ENCODE measurements at places on chromosomes 2 and 18.
A peak's percentile ranks its signal among the peaks of the same experiment; 100 is the strongest.

DNA sequence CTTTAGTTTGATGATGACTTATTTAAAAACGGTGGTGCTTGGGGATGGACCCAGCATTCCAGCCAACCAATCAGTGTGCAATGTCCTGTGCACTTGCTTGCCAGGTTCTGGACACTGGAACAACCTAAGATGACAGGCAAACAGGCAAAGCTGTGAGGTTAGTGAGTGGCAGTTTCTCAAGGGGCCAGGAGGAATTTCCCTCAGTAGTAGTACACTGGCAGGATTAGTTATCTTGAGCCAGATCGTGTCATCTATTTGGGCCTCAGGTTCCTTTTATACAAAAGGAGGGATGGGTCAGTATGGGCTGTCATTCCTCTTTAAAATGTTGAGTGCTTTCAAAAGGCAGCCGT is 26.6 kb downstream of the MAP4K4 start:
- DNase-seq = no peak

DNA sequence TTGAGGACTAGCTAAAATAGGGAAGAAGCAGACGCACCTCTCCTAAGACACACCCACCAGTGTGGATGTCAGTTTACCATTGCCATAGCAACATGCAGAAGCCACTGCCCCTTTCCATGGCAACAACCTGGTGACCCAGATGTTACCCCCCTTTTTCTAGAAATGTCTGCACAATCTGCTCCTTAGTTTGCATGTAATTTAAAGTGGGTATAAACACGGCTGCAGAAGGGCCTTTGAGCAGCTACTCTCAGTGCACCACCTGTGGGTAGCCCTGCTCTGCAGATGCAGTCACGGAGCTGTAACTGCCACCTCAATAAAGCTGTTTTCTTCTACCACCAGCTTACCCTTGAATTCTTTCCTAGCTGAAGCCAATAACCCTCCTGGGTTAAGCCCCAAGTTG is 87.1 kb downstream of the FBXO15 start:
- DNase-seq = no peak

DNA sequence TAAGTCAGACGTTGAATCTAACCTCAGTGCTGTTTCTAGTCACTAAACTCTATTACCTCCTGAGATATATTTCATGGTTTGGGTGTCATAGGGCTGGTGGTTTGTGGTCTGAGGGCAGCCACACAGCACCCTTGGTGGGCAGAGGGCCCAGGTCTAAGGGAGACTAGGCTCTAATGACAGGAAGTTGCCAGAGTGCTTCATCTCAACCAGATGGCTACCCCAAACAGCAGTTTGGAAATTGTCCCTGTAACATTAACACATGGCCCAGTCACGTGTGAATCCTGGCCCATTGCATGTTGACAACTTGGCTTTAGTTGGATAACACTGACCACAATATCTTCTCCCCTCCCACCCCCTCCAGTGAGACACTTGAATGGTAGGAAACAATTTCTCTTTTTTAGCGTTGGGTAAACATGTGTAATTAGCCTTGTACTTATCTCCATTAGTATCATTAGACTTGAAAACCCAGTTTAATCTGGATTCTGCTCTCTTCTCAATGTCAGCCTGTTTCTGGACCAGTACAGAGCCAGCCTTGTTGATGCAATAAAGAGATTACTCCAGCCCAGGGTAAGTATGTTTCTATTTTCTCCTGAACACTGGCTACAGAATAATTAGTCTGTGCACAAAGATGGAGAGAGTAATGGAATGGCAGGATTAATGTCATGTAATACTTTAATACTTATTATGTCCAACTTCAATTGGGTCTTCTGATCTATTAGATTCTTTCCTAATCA is 187.8 kb upstream of the SIX3 start:
- DNase-seq = peak; percentile 94

DNA sequence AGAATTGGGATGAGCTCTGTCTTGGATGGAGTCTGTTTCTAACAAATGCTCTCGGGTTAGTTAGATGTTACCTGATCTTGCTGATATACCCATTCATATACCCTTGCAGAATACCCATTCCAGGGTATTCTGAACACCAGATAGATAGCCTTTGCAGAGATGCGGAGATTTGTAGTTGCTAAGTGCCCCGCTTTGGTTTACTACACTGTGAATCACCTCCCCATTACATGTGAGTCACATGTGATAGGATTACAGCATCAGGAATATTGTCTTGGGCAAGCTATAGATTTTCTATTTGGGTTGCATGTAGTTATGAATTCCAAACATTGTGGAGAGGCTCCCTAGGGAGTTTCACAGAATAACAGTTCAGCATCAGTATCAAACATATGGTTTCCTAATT is 3.8 kb downstream of the VSNL1 start:
- peak; percentile 59 for DNase-seq

DNA sequence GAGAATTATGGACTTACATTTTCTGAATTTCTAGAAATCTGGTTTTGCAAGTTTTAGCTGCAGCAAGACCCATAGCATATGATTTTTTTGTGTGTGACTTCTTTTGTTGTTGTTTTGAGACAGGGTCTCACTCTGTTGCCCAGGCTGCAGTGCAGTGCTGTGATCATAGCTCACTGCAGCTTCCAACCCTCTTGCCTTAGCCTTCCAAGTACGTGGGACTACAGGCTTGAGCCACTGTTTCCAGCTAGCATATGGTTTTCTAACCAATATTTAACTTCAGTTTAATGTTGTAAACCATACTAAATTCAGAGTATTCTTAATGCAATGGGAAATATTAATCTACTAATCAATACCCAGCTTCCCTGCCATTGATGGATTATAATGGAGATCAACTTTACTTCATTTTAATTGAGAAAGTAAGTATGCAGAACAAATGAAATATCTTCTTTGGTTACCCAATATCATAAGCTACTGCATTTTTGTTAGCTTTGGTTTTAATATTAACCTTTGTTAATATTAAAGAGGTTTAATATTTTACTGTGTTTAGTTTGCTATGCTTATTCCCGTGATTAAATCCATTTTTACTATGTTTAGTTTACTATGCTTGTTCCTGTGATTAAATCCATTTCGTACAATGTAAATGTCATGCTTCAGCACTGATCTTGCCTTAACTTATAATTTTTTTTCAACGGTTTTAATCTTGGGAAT is 273.4 kb upstream of the TMEFF2 start:
- DNase-seq = no peak

DNA sequence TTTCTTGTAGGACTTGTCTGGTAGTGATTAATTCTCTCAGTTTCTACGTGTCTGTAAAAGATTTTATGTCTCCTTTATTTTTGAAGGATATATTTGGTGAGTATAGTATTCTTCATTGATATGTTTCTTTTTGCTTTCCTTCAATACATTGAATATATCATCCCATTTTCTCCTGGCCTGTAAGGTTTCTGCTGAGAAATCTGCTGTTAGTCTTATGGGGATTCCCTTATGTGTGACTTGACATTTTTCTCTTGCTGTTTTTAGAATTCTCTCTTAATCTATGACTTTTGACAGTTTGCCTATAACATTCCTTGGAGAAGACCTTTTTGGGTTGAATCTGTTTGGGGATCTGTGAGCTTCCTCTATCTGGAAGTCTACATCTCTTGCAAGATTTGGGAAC is 281.0 kb upstream of the MEIS1 start:
- no peak for DNase-seq

DNA sequence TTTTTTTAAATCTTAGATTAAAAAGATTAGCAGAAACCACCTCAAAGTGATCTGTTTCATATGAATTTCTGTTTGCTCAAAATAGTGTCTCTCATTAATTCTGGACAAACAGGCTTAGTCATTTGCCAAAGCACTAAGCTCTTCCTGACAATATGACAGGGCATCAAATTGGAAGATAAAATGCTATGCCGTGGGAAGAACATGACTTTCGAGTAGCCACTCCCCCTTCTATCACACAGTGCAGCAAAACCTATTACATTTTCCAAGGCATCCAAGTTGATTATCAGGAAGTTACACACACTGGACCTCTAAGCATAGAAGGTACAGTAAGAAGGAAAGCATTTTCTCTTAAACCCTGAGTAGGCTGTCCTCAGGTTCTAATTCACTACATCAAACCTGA is 89.5 kb downstream of the STK39 start:
- no peak for DNase-seq

GRCh38 chr2:234808907-234809306 is 142.9 kb upstream of the SH3BP4 start:
- DNase-seq = no peak

- no peak for DNase-seq
Observed at GRCh38 chr2:237573721-237574415, 7.5 kb downstream of the PRLH start.

GRCh38 chr18:67400502-67401117 is 115.9 kb downstream of the DSEL start:
- peak; percentile 54 for DNase-seq

GRCh38 chr18:8685141-8685913 is 20.0 kb upstream of the MTCL1 start:
- DNase-seq = no peak

DNA sequence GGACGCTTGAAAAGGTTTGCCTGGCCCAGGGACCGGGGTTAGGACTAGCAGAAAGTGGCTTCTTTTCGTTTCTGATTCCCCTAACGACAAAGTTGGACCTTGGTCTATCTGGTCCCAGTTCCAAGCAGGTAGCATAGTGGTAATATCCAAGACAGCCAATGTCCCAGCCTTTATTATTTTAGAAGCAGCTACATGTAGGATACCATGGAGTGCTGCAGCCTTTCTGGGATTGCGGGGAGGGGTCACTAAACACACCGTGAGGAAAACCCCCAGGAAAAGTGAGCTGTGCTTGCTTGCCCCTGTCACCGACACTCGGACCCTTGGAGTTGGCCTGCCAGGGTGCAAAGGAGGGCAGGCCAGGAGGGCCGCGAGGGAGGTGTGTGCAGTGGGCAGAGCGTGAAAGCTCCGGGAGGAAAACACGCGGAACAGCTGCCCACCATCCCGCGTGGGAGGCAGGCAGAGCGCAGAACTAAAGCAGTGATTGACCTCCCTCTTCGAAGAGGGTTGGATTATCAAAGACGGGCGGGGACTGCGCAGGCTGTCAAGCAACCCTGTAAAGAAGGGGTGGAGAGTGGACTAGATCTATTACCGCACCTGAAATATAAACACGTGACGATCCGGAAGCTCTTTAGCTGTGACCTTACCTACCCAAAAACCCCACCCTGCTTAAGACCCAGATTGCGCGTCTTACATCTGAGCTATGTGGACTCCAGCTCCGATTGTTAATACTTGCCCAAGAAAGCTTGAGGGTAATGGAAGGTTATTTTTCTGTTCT is 624 bp upstream of the MAP4K3 start:
- DNase-seq = peak; percentile 30

DNA sequence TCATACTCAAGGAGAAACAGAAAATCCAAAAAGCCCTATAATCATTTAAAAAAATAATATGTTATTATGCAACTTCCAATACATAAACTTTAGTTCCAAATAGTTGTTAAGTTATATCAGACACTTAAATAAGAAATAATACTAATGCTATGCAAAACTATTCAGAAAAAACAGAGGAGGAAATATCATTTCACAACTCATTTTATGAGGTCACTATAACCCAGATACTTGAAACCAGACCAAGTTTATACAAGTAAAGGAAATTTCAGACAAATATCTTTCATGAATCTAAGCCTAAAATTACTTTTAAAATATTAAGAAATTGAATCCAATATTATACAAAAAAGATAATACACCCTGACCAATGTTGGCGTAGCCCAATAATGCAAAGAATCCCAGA is 260.8 kb downstream of the CD226 start:
- no peak for DNase-seq

GRCh38 chr2:169507698-169508097 is 1.8 kb upstream of the KLHL41 start:
- DNase-seq = peak; percentile 97

GRCh38 chr2:230914886-230915285 is 10.2 kb downstream of the GPR55 start:
- DNase-seq = no peak

- peak; percentile 26 for DNase-seq
Observed at GRCh38 chr2:96205888-96206287, 2.7 kb downstream of the STARD7 start.
